Caki2 (cell line): ENCODE measurements at places on chromosomes 3 and 15. TPM values are rescaled to one million over a fixed set of nuclear protein-coding genes. Genes with fewer than 3 reads are reported as not detected.

DNA sequence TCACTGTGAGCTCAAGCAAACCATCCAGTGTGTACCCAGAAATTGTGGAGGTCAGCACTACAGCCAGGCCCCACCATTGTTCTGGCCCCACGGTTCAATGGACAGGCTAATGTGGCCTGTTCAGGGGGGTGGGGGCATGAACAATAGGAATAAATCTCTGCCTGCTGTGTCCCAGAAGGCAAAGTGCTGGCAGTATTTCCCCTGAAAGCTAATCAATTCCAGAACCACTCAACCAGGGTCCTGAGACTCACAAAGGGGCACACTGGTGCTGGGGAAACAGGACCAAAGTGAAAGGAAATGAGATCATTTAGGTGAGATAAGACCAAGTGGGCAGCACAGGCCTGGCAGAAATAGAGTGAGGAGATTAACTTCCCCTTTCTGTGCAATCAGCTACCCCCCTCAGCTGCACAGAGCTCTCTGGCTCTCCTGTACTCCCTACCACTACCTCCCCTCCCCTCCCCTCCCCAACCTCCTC, 11.5 kb downstream of the CRYGS start:
- no peak for DNase-seq

GABRA5 gene
- 2.3 TPM in 2 replicates for total RNA-seq

GRCh38 chr3:72101494-72101893, 316.5 kb upstream of the PROK2 start:
- DNase-seq: no peak

SI gene
- not detected in 2 replicates for total RNA-seq

GRCh38 chr15:74428442-74428787, 5.3 kb downstream of the SEMA7A start:
- DNase-seq: no peak

SLC12A1 gene
- total RNA-seq: not detected in 2 replicates

DNA sequence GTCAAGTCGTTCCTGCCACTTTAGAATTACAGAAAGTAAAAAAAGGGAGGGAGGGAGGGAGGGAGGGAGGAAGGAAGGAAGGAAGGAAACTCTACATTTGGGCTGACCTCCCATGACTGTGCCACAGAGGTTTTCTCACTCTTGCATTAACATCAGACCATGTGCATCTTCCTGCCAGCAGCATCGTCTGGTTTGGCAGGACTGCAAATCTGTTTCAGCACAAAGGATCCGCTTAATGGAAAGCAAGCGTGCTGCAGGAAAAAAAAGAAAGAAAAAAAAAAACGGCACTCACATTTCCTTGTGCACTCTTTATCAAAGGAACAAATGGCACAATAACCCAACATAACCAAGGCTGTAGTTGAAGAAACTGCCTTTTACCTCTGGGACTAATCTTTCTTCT, 148.8 kb upstream of the HES1 start:
- no peak for DNase-seq

COL8A1 gene
- total RNA-seq: 20.2 and 36.4 TPM in 2 replicates

DNA sequence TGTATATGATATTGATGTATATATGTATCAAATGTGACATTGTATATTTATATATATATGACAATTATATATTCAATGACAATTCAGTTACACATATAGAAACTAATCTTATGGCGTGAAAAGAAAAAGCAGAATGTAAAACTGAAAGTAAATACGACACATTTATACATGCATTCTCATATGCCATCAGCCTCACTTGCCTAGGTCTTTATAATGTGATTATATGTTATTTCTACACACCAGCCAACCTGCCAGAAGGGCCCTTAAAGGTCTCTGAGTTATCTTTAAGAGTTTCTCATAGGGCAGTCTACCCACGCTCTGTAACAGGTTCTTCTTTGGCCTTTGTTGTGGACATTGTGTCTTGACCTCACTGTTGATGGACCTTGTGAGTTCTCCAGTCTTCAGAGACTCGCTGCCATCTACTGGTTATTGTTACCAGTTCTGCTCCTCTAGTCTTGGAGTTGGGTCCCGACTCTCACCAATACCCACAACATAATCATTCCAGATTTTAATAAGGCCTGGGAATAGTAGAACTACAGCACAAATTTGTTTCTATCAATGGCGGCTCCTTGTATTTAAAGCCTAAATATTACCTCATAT, 371.5 kb upstream of the GOLIM4 start:
- DNase-seq: peak; percentile 23

PLSCR5 gene
- not detected in 2 replicates for total RNA-seq

- DNase-seq: peak; percentile 96
Observed at GRCh38 chr15:92907896-92908712, 8.0 kb downstream of the CHD2 start.

ARL14 gene
- total RNA-seq: 0.26 TPM in 1 of 2 replicates, not detected in the other

PCNP gene
- 52.2 and 74.8 TPM in 2 replicates for total RNA-seq

DNA sequence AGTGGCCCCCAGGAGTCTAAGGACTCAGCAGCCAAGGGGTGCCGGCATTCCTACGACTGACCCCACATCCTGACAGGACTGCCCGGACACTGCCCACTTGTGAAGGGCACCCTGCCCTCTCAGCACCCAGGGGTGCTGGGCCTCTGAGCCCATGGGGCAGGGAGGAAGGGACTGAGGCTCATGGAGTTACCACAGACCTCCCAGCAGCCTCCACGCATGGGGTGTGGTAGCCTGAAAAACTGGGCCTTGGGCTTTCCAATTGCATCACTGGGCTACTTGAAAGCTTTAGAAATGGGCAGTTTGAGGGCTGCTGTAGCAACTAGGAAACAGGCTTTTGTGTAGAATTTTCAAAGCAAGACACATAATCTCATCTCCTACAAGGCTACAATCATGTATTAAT, 13.2 kb downstream of the TKT start:
- DNase-seq: no peak

GRCh38 chr3:39705351-39705900, 104.0 kb upstream of the MYRIP start:
- DNase-seq: no peak

C3orf52 gene
- total RNA-seq: 8.8 and 9.0 TPM in 2 replicates

DNA sequence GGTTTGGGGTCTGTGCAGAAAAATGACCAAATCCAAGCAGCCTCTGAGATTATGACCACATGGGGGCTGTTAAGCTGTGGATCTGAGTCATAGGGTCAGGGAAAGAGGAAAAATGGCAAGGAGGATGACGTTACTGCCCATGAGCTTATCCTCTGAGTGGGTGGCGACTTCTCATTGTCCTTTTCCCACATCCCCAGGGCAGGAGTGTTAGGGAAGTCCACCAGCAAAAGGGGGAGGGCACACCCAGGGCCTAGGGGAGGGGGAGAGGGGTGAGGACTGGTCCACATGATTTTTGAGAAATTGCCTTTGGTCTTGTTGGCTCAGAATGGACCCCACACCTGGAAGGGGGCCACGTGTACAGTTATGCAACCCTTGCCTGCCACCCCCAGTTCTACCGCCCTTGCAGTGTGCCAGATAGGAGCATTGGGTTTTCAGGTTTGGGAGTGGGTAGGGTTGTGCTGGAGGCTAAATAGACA, 2.6 kb downstream of the CD276 start:
- peak; percentile 45 for DNase-seq

ARHGEF26 gene
- 0.32 and 0.88 TPM in 2 replicates for total RNA-seq

- DNase-seq: no peak
Observed at GRCh38 chr3:123347691-123348264, 101.1 kb downstream of the ADCY5 start.

FBXO40 gene
- not detected in 2 replicates for total RNA-seq

- DNase-seq: no peak
Observed at GRCh38 chr3:28989646-28990089, 291.2 kb upstream of the RBMS3 start.

CCDC191 gene
- total RNA-seq: 0.14 and 0.23 TPM in 2 replicates

MYZAP gene
- total RNA-seq: not detected in 2 replicates

DNA sequence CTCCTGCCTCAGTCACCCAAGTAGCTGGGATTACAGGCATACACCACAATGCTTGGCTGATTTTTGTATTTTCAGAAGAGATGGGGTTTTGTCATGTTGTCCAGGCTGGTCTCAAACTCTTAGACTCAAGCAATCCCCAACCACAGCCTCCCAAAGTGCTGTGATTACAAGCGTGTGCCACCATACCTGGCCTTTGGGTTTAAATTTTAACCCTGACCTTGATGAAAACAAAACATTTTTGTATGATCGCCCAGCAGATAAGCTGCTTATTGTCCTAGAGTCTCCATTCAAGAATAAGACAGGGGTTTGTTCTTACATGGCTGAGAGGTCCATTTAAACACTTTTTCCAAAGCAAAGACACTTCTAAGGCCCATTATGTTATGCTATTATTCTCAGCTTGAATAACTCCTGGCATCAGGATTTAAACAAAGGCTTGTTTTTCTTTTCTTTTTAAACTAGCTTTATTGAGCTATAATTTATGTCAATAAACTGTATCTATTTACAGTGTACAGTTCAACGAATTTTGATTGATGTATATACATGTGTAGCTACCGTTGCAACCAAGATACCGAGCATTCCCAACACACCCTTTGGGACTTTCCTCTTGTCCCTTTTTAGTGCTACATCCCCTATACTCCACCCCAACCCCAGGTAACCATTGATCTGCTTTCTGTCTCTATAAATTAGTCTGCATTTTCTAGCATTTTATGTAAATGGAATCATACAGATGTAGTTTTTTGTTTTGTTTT, 1.4 kb upstream of the MUC13 start:
- peak; percentile 34 for DNase-seq

DNA sequence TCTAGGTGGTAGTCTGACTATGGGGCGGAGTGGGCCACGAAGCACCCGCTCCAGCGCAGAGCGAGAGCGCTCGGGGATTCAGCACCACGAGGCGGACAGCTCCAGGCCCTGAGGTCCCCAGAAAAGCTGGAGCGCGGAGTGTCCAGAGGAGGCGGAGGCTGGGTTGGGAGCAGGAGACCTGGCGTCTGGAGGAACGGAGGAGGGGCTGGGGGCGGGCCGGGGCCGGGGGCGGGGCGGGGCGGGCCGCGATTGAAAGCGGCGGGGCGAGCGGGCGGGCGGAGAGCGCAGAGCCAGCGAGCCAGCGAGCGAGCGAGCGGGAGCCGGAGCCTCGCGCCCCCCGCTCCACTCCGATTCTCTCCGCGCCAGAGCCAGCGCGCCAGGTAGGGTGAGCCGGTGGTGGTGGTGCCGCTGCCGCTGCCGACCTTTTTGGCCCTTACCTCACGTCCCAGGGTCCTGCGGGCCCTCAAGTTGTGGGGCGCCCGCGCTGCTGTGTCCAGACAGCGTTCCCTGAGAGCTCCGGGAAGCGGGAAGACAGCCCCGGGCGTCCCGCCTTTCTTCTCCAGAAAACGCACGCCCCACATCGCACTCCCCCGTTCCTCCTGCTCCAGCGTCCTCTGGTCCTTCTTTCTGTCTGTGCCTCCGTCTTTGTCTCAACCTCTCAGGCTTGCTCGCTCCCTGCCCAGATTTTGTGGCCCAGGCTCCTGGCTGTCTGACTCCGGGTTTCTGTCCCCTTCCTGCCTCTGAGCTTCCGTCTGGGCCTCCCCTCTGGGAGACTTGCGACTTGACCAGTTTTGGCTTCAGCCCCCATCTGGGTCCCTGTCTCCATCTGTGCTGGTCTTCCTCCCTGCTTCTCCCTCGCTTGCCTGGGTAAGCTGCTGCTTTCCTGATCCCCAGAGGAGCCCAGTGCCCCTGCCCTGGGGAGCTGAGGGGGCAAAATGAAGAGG, at the start of gene GRM2:
TSS of gene GRM2 (plus strand) at position 281 of the 944 bp plus-strand sequence. CDS start 1,916 bp downstream, outside the sequence.
- peak; percentile 60 for DNase-seq

NR2E3 gene
- not detected in 2 replicates for total RNA-seq

LCTL gene
- not detected in 2 replicates for total RNA-seq

- DNase-seq: no peak
Observed at GRCh38 chr15:77371850-77372563, 47.9 kb downstream of the PEAK1 start.

- DNase-seq: no peak
Observed at GRCh38 chr3:156762631-156763185, 63.4 kb upstream of the LEKR1 start.

LMCD1 gene
- total RNA-seq: 28.6 and 50.1 TPM in 2 replicates

- no peak for DNase-seq
Observed at GRCh38 chr3:37670961-37671483, 190.7 kb upstream of the CTDSPL start.

CCR8 gene
- not detected in 2 replicates for total RNA-seq

DNA sequence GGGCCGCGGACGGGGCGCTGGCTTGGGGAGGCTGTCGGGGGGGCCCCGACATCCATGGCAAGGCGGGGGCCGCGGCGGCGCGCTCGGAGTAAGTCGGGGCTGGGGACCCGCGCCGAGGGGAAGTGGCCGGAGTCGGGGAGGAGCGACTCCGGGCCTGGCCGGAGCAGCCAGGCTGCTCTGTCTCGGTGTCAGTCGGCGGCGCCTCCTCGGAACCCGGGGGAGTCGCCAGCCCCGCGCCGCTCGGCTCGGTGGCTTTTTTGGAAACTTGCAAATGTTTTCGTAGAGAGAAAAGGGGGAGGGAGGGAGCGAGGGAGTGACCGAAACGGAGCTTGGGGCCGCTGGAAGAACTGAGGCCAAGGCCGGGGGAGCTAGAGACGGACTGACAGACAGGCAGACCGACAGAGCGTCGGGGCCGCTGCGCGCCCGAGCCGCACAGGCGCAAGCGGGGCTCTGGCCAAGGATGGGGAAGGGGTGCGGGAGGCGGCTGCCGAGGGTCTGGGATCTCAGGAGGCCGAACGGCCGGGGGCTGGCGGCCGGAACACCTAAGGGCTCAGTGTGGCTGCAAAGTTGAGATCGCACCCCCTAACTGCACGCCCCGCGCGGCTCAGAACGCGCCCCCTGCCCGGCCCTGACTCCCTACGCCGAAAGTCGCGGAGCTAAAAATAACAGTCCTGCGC, 5.0 kb downstream of the PTH1R start:
- no peak for DNase-seq
